ENCODE measurements at places on chromosomes 4 and X. TPM values are rescaled to one million over a fixed set of nuclear protein-coding genes. Genes with fewer than 3 reads are reported as not detected.

DNA sequence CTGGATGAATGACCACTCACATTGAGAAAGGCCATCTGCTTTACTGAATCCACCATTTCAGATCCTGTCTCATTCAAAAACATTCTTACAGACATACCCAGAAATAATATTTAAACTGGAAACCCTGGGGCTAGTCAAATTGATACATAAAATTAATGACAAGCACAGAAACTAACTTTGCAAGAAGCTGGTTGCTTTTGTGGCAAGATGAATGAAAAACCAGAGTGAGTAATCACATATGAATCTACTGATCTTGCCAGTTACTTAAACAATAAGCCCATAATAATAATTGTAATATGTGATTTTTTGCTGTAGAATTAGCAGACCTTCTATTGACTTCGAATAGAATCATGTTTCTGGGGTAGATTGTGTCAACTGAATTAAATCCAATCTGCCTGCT lies 235.1 kb downstream of the PPARGC1A start:
- peak; percentile 48 for DNase-seq

GRCh38 chr4:77880784-77881183 lies 18.2 kb downstream of the MRPL1 start:
- no peak for DNase-seq

DNA sequence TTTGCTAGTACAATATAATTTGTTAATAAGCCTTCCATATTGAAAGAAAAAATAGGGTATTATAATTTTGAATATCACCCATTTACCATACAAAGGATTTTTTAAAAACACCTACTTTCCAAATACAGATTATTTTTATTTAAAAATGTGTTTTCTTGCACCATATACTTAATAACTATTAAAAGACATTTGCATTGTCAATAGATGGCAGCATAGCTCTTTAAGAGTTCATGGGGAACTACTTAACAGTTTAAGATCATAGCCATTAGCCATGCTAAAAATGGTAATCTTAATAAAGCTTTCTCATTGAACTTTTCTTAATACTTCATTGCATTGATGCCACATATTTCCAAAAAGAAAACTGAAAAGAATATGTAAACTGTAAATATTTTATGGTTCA lies 1995.9 kb downstream of the C4orf33 start:
- peak; percentile 15 for DNase-seq

DNA sequence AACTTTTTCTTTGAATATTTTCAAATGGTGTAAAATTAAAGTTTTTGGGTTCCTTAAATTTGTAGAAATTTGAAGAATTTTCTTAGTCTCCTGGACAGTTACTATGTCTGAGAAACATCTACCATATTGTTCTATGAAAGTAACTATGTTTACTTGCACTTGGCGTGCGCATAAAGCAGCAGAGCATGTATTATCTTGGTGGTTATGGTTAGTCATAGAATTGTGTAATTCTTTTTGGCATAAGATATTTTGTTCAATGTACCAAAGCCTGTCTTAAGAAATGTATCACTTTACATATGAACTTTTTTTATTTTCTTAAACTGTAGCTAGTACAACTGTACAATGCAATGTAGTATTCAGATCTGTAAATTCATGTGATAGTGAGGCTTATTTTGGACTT lies 49.2 kb downstream of the CDS1 start:
- peak; percentile 27 for DNase-seq

LGI2 gene
- total RNA-seq: 0.67 TPM

LRCH2 gene
- 3.1 TPM for total RNA-seq
